ENCODE measurements at places on chromosomes 16 and 17.
A peak's percentile ranks its signal among the peaks of the same experiment; 100 is the strongest.

- no peak for DNase-seq
These were observed 73.4 kb downstream of the MYO1D start for GRCh38 chr17:32803544-32803943.

GRCh38 chr16:66441586-66442375 is 14.7 kb downstream of the BEAN1 start:
- DNase-seq, result no peak

DNA sequence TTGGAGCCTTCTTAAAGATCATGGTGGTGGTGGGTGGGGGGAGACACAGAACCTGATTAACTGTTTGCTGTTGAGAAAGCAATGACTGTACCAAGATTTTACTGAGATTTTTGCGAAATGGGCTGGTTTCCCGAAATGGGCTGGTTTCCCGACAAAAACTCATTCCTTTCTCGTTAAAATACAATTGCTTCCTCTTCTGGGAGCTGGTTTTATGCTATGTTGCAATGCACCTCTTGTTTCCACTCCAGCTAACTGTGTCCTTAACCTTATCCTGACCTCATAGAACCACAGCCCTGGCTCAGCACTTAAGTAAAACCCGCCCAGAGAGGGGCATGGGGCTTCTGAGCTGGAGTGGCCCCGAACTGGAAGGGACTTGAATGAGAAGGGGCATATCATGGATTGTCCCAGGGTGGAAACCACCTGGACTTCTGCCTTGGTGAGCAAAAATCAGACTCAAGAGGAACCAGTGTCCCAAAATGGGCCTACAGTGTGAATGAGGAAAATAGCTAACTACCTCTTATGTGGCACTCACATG is 20.9 kb downstream of the FAM20A start:
- peak; percentile 96 for DNase-seq

DNA sequence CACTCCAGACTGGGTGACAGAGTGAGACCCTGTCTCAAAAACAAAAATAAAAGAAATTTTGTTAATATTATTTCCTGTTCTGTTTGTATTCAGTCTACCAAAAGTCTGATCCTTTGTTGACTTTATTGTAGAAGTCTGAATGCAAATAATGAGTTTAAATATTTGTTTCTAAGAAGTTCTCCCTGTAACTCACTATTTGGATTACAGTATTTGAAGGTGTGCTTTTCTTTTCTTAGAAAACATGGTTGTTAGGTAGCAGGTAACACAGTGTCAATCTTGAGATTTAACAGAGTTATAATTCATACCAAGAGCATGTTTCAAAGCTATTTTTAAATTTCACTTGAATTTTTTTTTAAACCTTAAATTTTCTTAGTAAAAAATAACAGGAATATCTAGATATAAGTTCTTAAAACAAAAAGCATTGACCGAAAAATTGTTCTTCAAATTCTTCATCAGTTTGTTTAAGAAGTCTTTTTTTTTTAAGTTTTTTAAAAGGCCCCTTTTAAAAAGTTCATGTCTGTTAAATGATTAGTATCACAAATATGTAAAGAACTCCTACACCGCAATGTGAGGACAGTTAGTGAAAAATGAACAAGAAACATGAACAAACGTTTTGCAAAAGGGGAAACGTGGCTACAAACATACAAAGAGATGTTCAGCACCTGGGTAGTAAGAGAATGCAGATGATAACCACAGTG is 35.0 kb downstream of the GAN start:
- DNase-seq, result no peak

GRCh38 chr17:14301279-14302090 is 604 bp downstream of the HS3ST3B1 start:
- peak; percentile 26 for DNase-seq

- no peak for DNase-seq
These were observed 573 bp upstream of the GNAO1 start for GRCh38 chr16:56190677-56191155.

DNA sequence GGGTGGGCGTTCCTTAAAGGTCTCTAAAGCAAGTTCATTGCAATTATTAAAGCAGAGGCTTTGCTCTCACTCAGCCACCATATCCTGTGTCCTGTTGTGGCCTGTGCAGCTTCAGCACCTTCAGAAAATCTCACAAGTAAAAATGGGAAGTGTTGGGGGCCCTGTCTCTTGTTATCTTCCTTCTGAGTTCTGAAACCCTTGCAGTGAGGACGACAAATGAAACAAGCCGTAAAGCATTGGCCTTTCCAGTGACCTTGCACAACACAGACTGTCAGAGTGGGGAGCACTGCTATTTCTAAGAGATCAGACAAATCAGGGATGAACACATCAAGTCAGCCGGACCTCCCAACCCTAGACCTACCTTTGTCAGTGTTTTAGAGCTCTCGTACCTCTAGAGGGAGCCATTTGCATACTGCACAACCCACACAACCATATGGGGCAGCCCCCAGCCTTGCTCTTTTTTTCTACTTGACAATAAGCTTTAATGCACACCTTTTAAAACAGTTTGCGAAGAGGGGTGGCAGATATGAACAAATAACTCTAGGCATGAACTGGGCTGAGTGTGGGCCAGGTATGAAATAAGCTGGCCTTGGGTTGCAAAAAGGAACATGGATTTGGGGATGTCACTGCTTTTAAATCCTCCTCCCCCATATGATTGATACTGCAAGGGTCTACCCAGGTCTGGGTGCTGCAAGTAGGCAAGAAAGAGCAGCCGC is 89.8 kb downstream of the KATNIP start:
- DNase-seq, result peak; percentile 53

DNA sequence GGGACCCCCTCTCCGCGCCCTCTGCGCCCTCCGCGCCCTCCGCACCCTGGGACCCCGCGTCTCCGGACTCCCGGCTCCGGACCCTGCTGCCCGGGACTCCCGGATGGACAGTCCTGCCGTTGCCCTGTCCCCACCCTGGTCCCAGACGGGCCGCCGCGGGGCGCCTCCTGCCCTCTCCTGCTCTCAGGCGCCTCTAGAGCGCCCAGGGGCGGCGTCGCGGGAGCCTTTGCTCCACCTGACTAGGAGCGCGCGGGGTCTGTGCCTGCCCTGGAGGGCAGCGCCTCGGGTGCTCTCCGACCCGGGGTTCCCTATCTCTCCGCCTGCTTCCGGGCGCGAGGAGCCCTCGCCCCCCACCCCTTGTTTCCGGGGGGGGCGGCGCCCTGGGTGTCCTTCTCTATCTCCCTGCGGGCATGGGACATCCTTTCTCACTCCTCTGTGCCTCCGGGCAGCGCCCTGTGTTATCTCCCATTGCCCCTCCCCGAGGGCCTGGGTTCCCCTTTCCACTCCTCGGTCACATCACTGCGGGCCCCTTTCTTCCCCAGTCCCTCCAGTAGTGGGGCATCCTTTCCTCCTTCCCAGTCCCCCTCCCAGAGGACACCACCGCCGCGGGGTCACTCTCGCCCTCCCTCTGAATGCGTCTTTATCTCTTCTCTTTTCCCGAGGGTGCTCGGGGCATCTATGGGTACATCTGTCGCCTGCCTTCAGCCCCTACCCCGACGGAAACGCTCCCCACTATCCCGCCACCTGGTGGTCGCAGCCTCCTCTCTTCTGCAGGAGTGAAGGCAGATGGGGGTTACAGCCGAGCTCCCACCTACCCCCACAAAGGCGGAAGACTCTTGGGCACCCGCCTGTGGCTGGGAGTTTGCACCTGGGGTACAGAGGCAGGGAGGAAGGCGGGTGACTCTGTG is 875 bp downstream of the PRKCB start:
- DNase-seq, result no peak

DNA sequence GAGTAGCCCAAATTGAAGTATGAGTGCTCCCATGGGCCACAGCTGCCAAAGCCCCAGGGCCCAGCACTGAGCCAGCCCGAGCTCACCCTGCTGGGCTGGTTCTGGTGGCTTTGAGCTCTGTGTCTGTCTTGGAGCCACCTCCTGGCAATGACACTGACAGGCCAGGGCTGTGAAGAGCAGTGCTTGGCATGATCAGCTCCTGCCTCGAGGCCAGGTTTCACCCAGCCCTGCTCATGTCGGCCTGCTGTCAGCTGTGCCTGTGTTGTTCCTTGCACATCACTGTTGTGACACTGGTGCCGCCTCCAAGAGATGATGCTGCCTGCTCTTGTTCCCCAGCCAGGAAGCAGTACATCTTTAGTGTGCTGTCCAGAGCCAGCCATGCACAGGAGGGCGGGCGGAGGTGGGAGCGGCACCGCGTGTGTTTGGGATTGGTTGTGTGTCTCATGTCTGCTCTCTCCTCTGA is 26.0 kb downstream of the PLD6 start:
- no peak for DNase-seq

DNA sequence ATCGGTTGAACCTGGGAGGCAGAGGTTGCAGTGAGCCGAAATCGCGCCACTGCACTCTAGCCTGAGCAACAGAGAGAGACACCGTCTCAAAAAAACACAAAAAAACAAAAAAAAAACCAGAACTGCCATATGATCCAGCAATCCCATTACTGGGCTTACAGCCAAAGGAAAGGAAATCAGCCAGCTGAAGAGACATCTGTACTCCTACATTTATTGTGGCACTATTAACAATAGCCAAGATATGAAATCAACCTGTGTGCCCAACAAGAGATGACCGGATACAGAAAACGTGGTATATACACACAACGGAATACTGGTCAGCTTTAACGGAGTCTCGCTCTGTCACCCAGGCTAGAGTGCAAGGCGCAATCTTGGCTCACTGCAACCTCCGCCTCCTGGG is 14.6 kb downstream of the FANCA start:
- DNase-seq, result no peak

DNA sequence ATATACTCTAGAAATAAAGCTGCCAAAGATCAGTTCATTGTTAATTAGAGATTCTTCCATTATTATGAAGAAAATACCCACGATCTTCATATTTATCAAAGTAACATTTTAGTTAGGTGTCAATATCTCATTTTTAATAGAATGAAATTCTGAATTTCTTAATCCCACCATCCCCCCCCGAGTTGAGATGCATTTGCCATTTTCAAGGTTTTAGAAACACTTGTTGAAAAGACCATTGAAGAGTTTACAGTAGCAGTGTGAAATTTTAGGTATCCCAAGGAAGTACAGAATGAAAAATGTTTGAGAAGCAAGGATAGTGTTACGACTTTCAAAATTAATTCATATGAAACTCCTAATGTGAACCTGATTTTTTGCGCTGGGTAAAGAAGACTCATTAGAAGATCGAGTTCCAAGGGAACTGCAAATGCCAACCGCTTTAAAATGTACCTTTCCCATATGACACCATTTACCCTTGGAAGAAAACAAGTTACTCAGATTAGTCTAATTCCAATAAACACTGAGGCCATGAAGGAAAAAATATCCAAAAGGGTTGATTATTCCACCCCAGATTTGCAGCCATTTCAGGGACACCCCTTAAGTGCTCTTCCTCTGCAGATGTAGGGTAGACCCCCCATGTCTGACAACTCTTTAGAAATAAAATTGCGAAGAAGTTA is 731 bp downstream of the IKZF3 start:
- no peak for DNase-seq

- no peak for DNase-seq
These were observed 74.7 kb downstream of the CDH13 start for GRCh38 chr16:82701442-82701955.

- DNase-seq, result no peak
These were observed 11.5 kb downstream of the FLII start for GRCh38 chr17:18246880-18247612.

- DNase-seq, result no peak
These were observed 23.2 kb downstream of the USP43 start for GRCh38 chr17:9668517-9668916.

DNA sequence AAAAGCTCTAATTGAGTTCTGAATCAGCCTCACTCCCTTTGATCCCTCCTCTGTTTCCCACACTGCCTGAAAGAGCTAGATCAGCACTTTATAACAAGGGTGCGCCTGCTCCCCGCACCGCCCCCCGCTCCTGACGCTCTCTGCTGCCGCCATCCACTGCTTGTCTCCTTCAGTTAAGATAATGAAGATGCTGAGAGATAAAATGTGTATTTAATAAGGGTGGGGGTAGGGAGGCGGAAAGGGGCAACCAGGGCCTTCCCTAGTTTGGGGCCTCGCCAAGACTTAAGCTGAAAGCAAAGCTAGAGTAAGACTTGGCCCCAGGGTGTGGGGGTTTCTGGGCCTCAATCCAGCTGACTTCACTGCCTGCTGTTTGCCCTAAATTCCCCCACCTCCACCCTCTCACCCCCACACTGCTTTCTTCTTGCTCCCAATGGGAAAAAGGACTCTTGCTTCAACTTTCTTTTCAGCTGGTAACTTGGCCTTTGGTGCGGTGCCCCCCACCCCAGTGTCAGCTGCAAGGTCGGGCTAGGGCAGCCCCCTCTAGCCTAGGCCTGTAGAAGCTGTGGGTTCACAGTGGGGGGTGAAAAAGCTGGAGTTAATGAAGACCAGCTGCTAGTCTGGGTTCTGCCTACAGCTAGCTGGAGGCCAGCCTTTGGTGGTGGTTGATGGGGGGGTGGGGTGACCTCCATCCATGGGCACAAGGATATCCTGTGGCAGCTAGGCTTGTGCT is 1.8 kb upstream of the RARA start:
- peak; percentile 72 for DNase-seq

DNA sequence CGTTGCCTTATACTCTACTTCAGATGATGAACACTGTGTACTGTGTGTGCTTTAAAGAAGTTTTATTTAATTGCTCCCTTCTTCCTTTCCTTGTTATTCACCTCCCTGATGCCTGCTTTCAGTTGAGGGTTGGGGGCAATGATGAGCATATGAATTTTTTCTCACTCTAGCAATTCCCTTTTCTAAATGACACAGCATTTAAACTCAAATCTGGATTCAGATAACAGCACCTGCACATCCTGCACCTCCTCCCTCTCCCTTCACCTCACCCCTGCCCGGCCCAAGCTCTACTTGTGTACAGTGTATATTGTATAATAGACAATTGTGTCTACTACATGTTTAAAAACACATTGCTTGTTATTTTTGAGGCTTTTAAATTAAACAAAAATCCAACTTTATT is 13.0 kb upstream of the PNPO start:
- DNase-seq, result no peak

Data from inflammatory macrophage treated with lipopolysaccharide for 1 hour (primary cell).